ENCODE measurements at places on chromosomes 12 and 14. TPM values are rescaled to one million over a fixed set of nuclear protein-coding genes. Genes with fewer than 3 reads are reported as not detected.

- H3K4me1 ChIP-seq: no peaks in the 10 kb centered on the region
- no peak overlapping the region for H3K4me3 ChIP-seq
- no peak for DNase-seq
- H3K36me3 ChIP-seq: no peaks in the 10 kb centered on the region
- H3K27me3 ChIP-seq: no peaks in the 10 kb centered on the region
- H3K27ac ChIP-seq: no peak overlapping the region
Measured at GRCh38 chr14:21910260-21910659, 236.6 kb upstream of the OR4E1 start.

GRCh38 chr14:105146976-105147635 lies 21.5 kb downstream of the JAG2 start:
- no peak for DNase-seq
- no peaks in the 10 kb centered on the region for H3K27me3 ChIP-seq
- H3K36me3 ChIP-seq: no peaks in the 10 kb centered on the region

DNA sequence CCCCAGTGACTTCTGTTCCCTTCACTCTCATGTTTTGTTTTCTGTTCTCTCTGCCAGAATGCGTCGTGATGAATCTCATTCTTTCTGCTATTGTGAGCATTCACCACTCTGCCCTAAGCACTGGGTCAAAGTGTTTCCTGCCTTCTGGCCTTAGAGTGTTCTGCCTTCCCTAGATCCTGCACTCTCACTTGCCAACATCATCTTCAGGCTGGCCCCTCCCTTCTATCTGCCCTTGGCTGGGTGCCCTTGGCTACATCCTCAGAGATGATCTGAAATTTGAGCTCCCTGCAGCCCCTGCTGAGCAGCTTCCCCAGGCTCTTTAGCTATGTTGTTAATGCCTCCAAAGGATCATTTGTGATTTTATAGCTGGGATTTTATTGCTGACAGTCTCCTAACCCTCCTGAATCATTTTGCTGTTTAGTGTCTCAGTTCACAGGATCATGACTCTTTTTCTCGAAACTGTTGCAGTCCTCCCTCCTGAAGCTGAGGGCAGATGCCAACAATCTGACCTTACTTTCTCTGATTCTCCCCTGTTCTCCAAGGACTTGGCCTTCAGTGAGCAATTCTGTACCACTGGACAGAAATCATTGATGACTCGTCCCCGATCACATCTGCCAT lies 4.5 kb downstream of the DHRS2 start:
- H3K36me3 ChIP-seq: no peaks in the 10 kb centered on the region
- H3K4me3 ChIP-seq: no peak overlapping the region
- DNase-seq: no peak
- H3K4me1 ChIP-seq: no peaks in the 10 kb centered on the region
- H3K27ac ChIP-seq: peak overlapping the region; percentile 26
- H3K27me3 ChIP-seq: no peaks in the 10 kb centered on the region

DNA sequence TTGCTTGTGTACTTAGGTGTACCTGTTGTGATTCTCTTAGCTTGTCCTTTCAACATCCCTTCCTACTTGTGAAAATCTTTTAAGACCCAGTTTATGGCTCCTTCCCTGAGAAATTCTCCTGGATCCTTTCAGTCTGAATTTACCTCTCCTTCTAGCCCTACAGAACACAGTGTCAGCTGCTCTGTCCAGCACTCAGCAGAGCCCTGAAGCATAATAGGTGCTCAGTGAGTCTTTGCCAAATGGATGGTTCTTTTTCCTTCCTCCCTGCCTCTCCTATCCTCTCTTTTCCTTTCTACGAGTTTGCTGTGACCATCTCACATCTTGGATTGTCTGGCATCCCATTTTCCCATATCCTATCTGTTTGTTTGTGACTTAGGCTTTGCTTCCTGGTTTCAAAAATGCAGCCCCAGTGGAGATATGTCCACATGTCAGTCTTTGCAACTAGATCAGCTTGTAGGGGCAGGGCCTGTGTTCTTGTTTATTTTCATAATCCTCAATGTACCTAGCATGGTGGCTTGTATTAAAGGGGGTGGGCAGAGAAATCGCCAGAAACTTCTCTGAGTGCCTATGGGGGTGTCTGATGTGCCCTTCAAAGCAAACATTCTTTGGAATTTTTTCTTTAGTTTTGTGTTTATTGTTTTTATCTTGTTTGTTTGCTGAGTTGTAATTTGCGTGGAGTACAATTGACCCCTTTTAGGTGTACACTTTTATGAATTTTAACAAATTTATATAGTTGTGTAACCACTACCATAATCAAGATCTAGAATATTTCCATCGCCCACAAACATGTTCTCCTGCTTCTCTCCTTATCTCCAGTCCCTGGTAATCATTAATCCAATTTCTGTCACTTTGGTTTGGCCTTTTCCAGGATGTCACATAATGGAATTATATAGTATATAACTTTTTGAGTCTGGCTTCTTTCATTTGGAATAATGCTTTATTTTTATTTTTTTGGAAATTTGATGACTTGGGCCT lies 62.8 kb downstream of the SMOC1 start:
- no peaks in the 10 kb centered on the region for H3K27me3 ChIP-seq
- DNase-seq: no peak
- no peaks in the 10 kb centered on the region for H3K36me3 ChIP-seq
- no peak overlapping the region for H3K4me3 ChIP-seq
- no peak overlapping the region for H3K27ac ChIP-seq

DNA sequence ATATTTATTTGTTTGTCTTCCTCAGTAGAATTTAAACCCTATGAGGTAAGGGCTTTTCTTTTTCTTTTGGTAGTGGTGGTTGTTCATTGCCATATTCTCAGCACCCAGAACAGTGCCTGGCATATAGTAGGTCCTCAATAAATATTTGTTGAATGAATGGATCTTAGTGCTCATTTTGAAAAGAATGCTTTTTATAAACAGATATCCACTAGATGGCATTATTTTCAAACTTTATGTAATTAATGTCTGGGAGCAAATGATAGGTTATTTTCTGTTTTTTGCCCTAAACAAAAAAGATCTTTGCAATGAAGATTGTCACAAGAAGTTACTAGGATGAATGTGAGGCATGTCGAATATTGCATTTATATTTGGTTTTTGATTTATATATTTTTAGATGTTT lies 64.1 kb downstream of the RAD51B start:
- no peaks in the 10 kb centered on the region for H3K36me3 ChIP-seq
- no peak overlapping the region for H3K4me3 ChIP-seq
- H3K27ac ChIP-seq: no peak overlapping the region
- no peaks in the 10 kb centered on the region for H3K4me1 ChIP-seq

GRCh38 chr12:13537623-13538022 lies 341.1 kb downstream of the EMP1 start:
- H3K27me3 ChIP-seq: no peaks in the 10 kb centered on the region
- no peaks in the 10 kb centered on the region for H3K36me3 ChIP-seq
- H3K27ac ChIP-seq: no peak overlapping the region
- H3K4me1 ChIP-seq: no peaks in the 10 kb centered on the region

The APOF gene
- total RNA-seq: not detected

GRCh38 chr12:72937486-72937885 lies 665.3 kb downstream of the TRHDE start:
- no peak overlapping the region for H3K4me3 ChIP-seq
- H3K27ac ChIP-seq: no peak overlapping the region
- DNase-seq: no peak
- H3K36me3 ChIP-seq: no peaks in the 10 kb centered on the region

The LRRIQ1 gene
- total RNA-seq: 0.66 TPM

GRCh38 chr12:130198026-130198662 lies 35.9 kb downstream of the FZD10 start:
- no peaks in the 10 kb centered on the region for H3K27me3 ChIP-seq
- no peaks in the 10 kb centered on the region for H3K4me1 ChIP-seq
- H3K36me3 ChIP-seq: no peaks in the 10 kb centered on the region
- DNase-seq: no peak
- no peak overlapping the region for H3K4me3 ChIP-seq
- no peak overlapping the region for H3K27ac ChIP-seq

- no peak overlapping the region for H3K4me3 ChIP-seq
- DNase-seq: no peak
- H3K4me1 ChIP-seq: no peaks in the 10 kb centered on the region
- H3K27me3 ChIP-seq: no peaks in the 10 kb centered on the region
- H3K36me3 ChIP-seq: no peaks in the 10 kb centered on the region
Measured at GRCh38 chr14:87386524-87386923, 606.5 kb downstream of the GALC start.

DNA sequence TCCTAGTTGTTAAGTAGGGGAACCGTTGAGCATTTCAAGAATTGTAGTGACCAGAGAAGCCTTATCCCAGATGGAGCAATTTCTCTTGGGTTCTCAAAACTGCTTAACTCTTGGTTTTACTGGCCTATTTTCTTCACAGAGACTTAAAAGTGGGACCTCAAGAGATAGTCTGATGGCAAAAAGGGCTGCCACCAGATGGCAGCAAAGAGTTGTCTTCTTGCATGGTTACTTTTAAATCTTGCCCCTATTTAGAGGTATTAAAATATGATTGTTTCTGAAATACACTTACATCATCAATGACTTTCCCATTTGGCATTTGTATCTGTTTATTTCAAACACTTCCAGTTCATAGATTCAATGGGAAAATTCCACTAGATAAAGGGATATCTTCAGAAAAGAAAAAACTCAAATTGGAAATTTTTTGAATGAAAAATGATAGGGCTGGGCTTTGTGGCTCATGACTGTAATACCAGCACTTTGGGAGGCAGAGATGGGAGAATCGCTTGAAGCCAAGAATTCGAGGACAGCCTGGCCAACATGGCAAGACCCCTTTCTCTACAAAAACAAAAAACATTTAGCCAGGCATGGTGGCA lies 69.9 kb upstream of the CNTN1 start:
- H3K4me3 ChIP-seq: no peak overlapping the region
- DNase-seq: peak; percentile 50
- no peaks in the 10 kb centered on the region for H3K36me3 ChIP-seq
- H3K27me3 ChIP-seq: no peaks in the 10 kb centered on the region

The CATSPERB gene
- total RNA-seq: 2.4 TPM

DNA sequence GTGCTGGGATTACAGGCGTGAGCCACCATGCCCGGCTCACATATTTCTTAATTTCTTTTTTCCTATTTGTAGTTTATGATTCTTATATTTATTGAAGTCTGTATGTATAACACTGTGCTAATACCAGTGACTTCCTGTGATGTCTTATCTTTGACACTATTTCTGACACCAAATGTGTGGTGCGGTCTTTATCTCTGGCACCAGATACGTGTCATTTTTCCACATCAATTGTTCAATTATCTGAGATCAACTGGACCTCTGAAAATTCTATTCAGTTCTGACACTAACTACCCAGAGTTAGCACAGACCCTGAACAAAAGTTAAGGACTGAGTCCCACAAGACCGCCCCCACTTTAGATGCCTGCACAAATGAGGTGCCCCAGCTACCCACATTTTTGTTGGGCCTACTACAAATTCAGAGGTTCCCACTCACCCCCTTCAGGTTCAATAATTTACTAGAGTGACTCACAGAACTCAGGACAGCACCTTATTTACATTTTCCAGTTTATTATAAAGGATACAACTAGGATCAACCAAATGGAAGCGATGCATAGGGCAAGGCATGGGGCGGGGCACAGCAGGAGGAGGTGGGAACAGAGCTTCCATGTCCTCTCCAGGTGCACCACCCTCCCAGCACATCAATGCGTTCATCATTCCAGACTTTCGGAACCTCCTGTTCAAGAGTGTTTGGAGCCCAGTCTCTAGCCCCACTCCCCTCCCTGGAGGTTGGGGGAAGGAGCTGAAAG lies 11.6 kb upstream of the SRSF9 start:
- no peak for DNase-seq
- no peak overlapping the region for H3K27ac ChIP-seq
- no peak overlapping the region for H3K4me3 ChIP-seq
- no peaks in the 10 kb centered on the region for H3K36me3 ChIP-seq
- no peaks in the 10 kb centered on the region for H3K4me1 ChIP-seq

GRCh38 chr14:94474581-94475031 lies 1.4 kb downstream of the SERPINA9 start:
- H3K4me1 ChIP-seq: no peaks in the 10 kb centered on the region
- DNase-seq: no peak
- H3K4me3 ChIP-seq: no peak overlapping the region
- H3K27me3 ChIP-seq: peaks cover 4% of the 10 kb centered on the region
- no peak overlapping the region for H3K27ac ChIP-seq

The BDKRB2 gene
- total RNA-seq: 5.6 TPM

The KLRC2 gene
- 2.0 TPM for total RNA-seq

The OTOGL gene
- 0.59 TPM for total RNA-seq

- H3K4me1 ChIP-seq: no peaks in the 10 kb centered on the region
- H3K36me3 ChIP-seq: no peaks in the 10 kb centered on the region
- no peaks in the 10 kb centered on the region for H3K27me3 ChIP-seq
- DNase-seq: no peak
- no peak overlapping the region for H3K4me3 ChIP-seq
- H3K27ac ChIP-seq: no peak overlapping the region
Measured at GRCh38 chr14:97705976-97706375, 908.8 kb downstream of the VRK1 start.

GRCh38 chr12:94867066-94867855 lies 136.2 kb downstream of the NDUFA12 start:
- no peak overlapping the region for H3K4me3 ChIP-seq
- DNase-seq: no peak
- H3K36me3 ChIP-seq: no peaks in the 10 kb centered on the region

GRCh38 chr12:44500423-44500822 lies 375.7 kb downstream of the NELL2 start:
- H3K27ac ChIP-seq: no peak overlapping the region
- H3K4me1 ChIP-seq: no peaks in the 10 kb centered on the region
- no peak for DNase-seq
- H3K4me3 ChIP-seq: no peak overlapping the region
- no peaks in the 10 kb centered on the region for H3K27me3 ChIP-seq
- no peaks in the 10 kb centered on the region for H3K36me3 ChIP-seq

DNA sequence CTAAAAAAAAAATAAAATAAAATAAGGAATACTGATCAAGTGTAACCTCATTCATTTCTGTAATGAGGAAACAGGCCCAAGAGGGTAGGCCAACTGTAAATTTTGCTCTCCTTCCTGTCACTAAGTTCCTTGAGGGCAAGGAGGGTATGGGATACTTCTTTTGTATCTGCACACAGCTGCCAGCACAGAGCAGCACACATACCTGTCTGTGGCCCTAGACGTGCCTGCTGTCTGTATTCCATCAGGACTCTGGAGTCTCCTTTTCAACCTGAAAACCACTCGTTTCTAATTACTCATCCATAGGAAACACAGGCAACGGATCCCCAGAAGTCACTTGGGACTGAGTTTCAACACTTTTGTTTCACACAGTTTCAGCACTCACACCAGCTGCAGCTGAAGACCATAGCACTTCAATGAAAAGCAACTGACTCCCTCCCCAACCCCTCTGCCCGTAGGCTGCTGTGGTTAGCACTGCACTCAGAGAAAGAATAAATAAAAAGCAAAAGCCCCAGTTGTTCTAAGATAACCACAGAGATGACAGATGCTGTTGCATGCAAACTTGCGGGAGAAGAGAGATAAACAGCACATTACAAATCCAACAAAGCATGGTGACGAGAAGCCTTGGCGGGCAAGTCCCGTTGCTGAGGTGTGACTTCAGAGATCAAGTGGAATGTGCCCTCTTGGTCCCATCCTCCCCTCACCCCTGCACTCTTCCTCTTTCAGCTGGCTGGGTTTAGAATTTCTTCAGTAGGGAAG lies 24.9 kb downstream of the CRACR2A start:
- H3K36me3 ChIP-seq: no peaks in the 10 kb centered on the region
- no peaks in the 10 kb centered on the region for H3K27me3 ChIP-seq
- no peak overlapping the region for H3K4me3 ChIP-seq
- no peak for DNase-seq
- no peaks in the 10 kb centered on the region for H3K4me1 ChIP-seq

- H3K27ac ChIP-seq: no peak overlapping the region
- no peaks in the 10 kb centered on the region for H3K36me3 ChIP-seq
- H3K4me3 ChIP-seq: no peak overlapping the region
- H3K4me1 ChIP-seq: no peaks in the 10 kb centered on the region
- no peaks in the 10 kb centered on the region for H3K27me3 ChIP-seq
- no peak for DNase-seq
Measured at GRCh38 chr14:63453443-63453936, 89.7 kb downstream of the PPP2R5E start.
